Activated gamma-delta T cell treated with anti-CD3 and anti-CD28 coated beads, Interleukin-2, amount 50 U/mL, for 16 hours (primary cell): ENCODE measurements at places on chromosomes 7 and 10.

GRCh38 chr10:110416776-110417711 lies 80.7 kb upstream of the DUSP5 start:
- no peak for DNase-seq

- DNase-seq: no peak
These were observed 391.1 kb upstream of the NPVF start for GRCh38 chr7:25619381-25619780.

DNA sequence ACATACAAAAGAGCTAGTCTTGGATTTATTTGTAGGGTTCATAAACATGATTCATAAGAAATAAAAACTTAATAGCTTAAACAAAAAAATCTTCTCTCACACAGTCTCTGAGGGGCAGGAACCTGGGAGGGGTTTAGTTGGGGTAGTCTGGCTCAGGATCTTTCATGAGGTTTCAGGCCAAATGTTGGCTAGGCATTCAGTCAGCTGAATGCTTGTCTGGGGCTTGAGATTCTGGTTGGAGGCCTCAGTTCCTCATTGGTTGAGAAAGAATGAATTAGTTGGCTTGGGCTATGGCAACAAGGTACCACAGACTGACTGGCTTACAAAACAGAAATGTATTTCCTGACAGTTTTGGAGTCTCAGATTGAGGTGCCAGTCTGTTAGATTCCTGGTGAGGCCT lies 74.3 kb downstream of the ANKRD7 start:
- DNase-seq: no peak

DNA sequence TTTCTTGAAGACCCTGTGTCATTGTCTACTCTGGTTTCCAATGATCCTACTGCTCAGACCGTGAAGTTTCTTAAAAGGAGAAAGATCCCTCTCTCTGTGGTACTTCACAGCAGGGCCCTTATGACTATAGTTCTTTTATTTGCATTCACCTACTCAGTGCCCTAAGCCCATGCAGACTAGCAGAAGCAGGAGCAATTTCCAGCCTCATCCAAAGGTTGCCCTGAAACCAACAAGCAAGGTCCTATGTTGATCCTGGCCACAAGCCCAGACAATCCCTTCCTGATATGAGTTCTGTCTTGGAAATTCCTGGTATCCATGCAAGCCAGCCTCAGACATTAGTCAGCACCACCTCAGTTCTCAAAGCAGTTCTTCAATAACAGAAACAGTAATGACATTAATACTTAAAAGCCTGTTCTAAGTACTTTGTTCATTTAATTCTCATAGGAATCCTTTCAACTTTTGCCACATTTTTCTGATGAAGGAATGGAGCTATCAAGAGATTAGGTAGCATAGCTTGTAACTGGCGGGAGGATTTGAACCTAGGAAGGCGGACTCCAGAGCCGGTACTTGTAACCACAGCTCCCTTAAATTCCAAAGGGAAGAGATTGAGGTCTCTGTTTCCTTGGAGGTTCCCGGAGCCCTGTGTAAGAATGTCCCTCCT lies 58.1 kb upstream of the ST8SIA6 start:
- DNase-seq: no peak

DNA sequence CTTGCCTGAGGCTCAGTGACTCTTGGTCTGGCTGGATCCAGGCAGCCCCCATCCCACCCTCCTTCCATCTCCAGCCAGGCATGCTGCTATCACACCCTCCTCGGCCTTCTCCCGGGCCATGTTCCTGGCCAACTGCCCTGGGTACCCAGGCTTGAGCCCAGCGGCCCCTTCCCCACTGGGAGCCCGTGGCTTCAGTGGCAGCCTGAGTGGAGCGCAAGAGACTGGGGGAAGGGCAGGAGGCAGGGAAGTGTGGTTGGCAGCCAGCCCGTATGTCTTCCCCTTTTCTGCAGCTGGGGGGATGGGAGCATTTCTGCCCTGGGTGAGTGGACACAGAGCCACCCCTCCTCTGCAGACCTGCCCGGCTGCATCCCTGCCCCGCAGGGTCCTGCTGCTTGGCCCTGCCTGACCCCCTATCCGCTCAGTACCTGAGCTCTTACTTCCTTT lies 148.5 kb downstream of the ARHGAP22 start:
- DNase-seq: no peak

GRCh38 chr10:100364735-100365391 lies 17.8 kb downstream of the SCD start:
- no peak for DNase-seq

DNA sequence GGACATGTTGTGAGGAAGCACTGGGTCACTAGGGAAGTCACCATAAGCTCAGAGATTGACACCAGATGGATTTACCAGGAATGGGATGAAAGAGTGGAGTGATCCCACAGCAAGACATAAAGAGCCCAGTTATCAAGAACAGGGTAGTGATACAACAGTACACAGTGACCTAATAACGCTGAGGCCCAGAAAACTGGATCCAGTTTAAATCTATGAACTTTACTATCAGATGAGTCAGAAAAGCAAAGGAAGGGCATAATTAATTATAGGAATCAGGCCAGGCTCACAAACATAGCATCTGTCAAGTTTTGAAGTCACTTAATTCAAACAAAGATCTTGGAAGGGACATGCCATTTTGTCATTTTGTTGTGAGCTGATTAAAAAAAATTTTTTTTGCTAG lies 73.5 kb downstream of the LRRN3 start:
- DNase-seq: no peak

GRCh38 chr10:129863201-129863663 lies 100.8 kb downstream of the EBF3 start:
- DNase-seq: no peak
